ENCODE measurements at places on chromosomes 7 and 10. TPM values are rescaled to one million over a fixed set of nuclear protein-coding genes. Genes with fewer than 3 reads are reported as not detected.

- H3K4me1 ChIP-seq: no peaks in the 10 kb centered on the region
- no peaks in the 10 kb centered on the region for H3K27me3 ChIP-seq
- peak; percentile 76 for DNase-seq
- no peaks in the 10 kb centered on the region for H3K36me3 ChIP-seq
- no peak overlapping the region for H3K27ac ChIP-seq
- H3K4me3 ChIP-seq: no peak overlapping the region
Observed at GRCh38 chr10:93138113-93138870, 64.6 kb downstream of the CYP26A1 start.

- H3K4me1 ChIP-seq: no peaks in the 10 kb centered on the region
- H3K27me3 ChIP-seq: no peaks in the 10 kb centered on the region
- no peak overlapping the region for H3K27ac ChIP-seq
- DNase-seq: peak; percentile 61
- H3K36me3 ChIP-seq: no peaks in the 10 kb centered on the region
Observed at GRCh38 chr10:18719811-18720210, 60.6 kb downstream of the ARL5B start.

DNA sequence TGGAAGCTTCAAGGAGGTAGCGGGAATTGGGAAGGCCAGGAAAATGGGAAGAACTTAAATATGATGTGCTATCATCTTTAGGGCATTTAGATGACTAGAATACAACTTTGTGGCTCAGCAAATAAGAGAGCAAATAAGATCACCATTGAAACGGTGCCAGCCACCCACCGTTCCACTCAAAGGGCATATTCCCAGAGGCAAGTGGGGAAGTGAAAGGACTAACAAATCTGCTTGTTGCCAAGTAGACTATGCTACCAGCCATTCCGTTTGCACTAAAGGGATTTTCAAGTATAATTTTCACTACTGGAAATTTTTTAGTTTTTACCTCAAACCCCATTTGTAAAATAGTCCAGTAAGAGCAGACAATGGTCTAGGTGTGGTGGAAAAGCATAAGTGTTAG lies 4.0 kb upstream of the PPP1R3C start:
- H3K36me3 ChIP-seq: no peaks in the 10 kb centered on the region
- DNase-seq: no peak

- no peak overlapping the region for H3K4me3 ChIP-seq
- no peaks in the 10 kb centered on the region for H3K4me1 ChIP-seq
- H3K27me3 ChIP-seq: no peaks in the 10 kb centered on the region
- no peak overlapping the region for H3K27ac ChIP-seq
- H3K36me3 ChIP-seq: no peaks in the 10 kb centered on the region
Observed at GRCh38 chr10:63749915-63750314, 228.7 kb downstream of the REEP3 start.

GRCh38 chr10:34580214-34580613 lies 234.9 kb downstream of the PARD3 start:
- no peak overlapping the region for H3K27ac ChIP-seq
- H3K27me3 ChIP-seq: no peaks in the 10 kb centered on the region
- DNase-seq: peak; percentile 6
- no peak overlapping the region for H3K4me3 ChIP-seq

Gene FAM24B
- total RNA-seq: 4.4 TPM

Gene STEAP4
- total RNA-seq: 5.4 TPM

Gene STEAP1B
- 31.8 TPM for total RNA-seq

Gene SPDYE1
- not detected for total RNA-seq

Gene UCN3
- not detected for total RNA-seq

Gene ADCYAP1R1
- total RNA-seq: not detected

Gene PTPRZ1
- under 0.01 TPM for total RNA-seq

Data from osteoblast (primary cell).